ENCODE measurements at places on chromosomes 16 and 17. TPM values are rescaled to one million over a fixed set of nuclear protein-coding genes. Genes with fewer than 3 reads are reported as not detected.

FAM83G gene
- 6.9 TPM for total RNA-seq

USP43 gene
- not detected for total RNA-seq

PLD6 gene
- 12.1 TPM for total RNA-seq

ACSM2A gene
- not detected for total RNA-seq

CFAP97D1 gene
- total RNA-seq: not detected

AIPL1 gene
- total RNA-seq: not detected

KLHL10 gene
- not detected for total RNA-seq

PLCD3 gene
- total RNA-seq: 3.2 TPM

CMTM3 gene
- total RNA-seq: 61.4 TPM

PRSS53 gene
- 7.2 TPM for total RNA-seq

ITGAX gene
- total RNA-seq: 306 TPM

SRL gene
- not detected for total RNA-seq

VEZF1 gene
- total RNA-seq: 43.2 TPM

CA10 gene
- total RNA-seq: not detected

SYT17 gene
- 0.08 TPM for total RNA-seq

SOX8 gene
- 2.4 TPM for total RNA-seq

MMP25 gene
- 19.4 TPM for total RNA-seq

ATP5PD gene
- 167 TPM for total RNA-seq

CCL8 gene
- total RNA-seq: not detected

TMEM114 gene
- not detected for total RNA-seq

GPRC5C gene
- total RNA-seq: not detected

CES1 gene
- total RNA-seq: not detected

CACNG1 gene
- not detected for total RNA-seq

TEKT5 gene
- total RNA-seq: not detected

DNASE1L2 gene
- 2.2 TPM for total RNA-seq

KRTAP9-8 gene
- total RNA-seq: not detected

PLEKHH3 gene
- not detected for total RNA-seq

EVPL gene
- total RNA-seq: 0.39 TPM

SLC2A4 gene
- not detected for total RNA-seq

CEMP1 gene
- total RNA-seq: 2.8 TPM

SLC16A11 gene
- 1.4 TPM for total RNA-seq

TMUB2 gene
- total RNA-seq: 47.6 TPM

CTRL gene
- total RNA-seq: 11.0 TPM

PYY gene
- total RNA-seq: not detected

STX8 gene
- total RNA-seq: 48.9 TPM

FAM222B gene
- 24.1 TPM for total RNA-seq

RPRML gene
- not detected for total RNA-seq

PABPN1L gene
- total RNA-seq: not detected

ARL5C gene
- 0.78 TPM for total RNA-seq

TOP2A gene
- total RNA-seq: 0.54 TPM

CHST4 gene
- total RNA-seq: not detected

CDH1 gene
- 1.3 TPM for total RNA-seq

KRT20 gene
- total RNA-seq: not detected

SRSF2 gene
- total RNA-seq: 363 TPM

ZG16 gene
- not detected for total RNA-seq

OTOA gene
- not detected for total RNA-seq

SKAP1 gene
- 117 TPM for total RNA-seq

TBC1D3K gene
- not detected for total RNA-seq

KCTD19 gene
- total RNA-seq: not detected

RAMP2 gene
- total RNA-seq: not detected

CDRT15L2 gene
- not detected for total RNA-seq

HS3ST6 gene
- not detected for total RNA-seq

TANC2 gene
- total RNA-seq: 36.6 TPM

EPOP gene
- 12.7 TPM for total RNA-seq

XPO6 gene
- total RNA-seq: 425 TPM

ADAM11 gene
- 1.5 TPM for total RNA-seq

Measured in naive thymus-derived CD4-positive, alpha-beta T cell (primary cell).